ENCODE measurements at places on chromosomes 7 and 10. TPM values are rescaled to one million over a fixed set of nuclear protein-coding genes. Genes with fewer than 3 reads are reported as not detected.

Gene CACNA2D1
- not detected for total RNA-seq

Gene PDE1C
- total RNA-seq, result not detected

- no peak for DNase-seq
These were observed 25.9 kb downstream of the TRIM8 start for GRCh38 chr10:102670065-102670670.

DNA sequence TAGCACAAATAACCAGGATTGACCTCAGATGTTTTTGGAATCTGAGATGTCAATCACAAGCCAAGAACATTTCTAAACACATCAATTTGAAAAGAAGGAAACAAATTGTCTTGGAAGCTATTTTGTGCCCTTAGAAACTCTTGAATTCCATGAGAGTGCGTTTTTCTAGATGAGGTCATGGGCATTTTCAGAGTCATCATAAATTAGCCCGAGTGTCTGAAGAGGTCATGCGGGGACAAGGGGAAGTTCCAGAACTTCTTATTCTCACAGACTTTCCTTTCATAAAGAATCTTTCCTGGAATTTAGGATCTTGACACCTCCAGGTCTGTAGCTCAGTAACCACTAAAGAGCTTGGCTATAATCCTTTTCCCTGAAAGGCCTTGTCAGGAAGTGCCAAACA is 28.2 kb downstream of the IL2RA start:
- DNase-seq, result peak; percentile 3

DNA sequence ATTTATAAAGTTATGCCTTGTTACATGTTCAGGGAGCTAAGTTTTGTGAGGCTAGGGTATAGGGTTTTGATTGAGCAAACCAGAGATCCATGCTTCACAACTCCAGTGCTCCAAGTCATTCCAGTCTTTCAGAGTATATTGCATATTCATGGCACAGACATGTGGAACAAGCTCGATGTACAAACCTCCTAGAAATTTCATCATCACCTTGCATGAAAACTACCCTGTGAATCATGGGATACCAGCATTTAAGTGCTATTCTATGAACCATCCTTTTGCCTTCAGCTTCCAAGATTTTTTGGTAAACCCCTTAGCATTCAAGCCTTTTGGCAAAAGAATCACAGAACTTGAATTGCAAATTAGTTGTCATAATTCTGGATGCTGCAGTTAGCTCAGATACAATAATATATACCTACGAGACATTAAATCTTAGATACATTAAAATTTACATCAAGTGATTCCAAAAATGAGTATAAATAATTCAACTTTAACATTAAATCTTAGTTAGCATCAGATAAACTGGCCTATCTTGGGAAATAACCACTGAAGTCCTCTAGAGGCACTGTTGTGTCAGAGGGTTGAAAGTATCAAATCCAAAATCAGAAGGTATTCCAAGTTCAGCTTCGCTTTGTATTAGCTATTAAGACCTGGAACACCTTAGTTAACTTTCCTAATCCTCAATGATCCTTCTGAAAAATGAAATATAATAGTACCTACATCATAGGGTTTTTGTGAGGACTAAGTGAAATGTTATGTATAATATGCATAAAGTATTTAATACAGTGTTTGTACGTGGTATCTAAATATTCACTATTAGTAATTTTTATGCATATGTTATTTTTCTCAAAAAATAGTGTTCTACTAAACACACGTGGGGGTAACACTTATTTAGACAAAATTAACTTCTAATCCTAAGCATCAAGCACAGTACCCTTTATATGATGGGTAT is 55.5 kb upstream of the CABCOCO1 start:
- DNase-seq, result no peak

GRCh38 chr10:48748573-48748972 is 63.9 kb downstream of the WDFY4 start:
- no peak for DNase-seq

DNA sequence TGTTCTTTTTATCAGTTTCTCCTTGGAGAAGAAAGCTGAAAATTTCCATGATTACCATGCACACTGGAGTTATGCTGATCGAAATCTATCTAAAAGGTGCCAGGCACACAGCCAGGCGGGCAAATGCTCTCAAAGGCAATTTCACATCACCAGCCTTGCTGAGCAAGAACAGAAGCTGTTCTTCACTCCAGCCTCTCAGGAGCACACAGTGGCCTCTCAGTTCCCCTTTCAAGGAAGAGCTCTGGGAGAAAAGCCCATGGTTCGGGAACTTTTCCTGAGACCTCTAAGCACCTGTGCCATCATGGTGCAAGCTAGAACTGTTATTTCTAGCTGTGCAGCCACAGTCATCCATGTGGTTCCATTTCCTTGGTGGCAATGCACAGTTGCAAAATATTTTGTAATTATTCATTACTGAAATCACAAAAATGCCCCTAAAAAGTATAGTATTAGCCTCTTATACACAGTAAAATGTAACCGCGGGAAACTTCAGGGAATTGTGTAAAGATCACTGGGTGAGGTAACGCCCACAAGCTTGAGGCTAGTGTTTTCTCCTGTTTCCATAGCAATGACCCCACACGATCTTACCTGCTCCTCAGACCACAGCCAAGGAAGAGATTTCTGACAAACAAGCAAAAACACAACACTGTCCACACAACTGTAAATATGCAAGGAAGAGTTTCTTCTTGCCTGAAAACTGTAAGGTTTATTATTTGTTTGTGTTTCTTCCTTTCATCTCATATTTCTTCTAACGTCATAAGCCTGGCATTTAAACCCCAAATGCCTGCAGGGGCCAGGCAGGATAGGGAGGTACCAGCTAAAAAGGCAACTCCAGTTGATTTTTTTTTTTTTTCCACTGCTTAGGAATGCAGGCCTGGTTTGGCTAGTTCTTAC is 121.2 kb downstream of the FAM107B start:
- peak; percentile 10 for DNase-seq

GRCh38 chr7:111903797-111904196 is 302.4 kb downstream of the DOCK4 start:
- no peak for DNase-seq

DNA sequence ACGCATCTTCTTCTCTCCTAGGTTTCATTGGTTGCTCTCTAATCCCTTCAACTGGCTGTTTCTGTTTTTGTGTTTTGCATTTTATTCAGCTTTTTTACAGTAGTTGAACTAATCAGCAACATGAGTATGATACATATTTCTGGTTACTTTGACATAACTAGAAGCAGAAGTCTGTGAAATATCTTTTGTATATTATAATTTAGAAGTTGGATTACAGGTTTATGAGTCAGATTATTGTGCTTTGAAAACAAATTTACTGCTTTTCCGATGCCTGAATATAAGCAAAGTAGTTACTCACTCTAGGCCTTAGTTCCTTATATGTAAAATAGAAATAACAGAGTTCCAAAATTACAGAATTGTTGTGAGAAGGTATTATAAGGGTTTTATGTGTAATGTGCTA is 96.2 kb upstream of the MEOX2 start:
- no peak for DNase-seq

DNA sequence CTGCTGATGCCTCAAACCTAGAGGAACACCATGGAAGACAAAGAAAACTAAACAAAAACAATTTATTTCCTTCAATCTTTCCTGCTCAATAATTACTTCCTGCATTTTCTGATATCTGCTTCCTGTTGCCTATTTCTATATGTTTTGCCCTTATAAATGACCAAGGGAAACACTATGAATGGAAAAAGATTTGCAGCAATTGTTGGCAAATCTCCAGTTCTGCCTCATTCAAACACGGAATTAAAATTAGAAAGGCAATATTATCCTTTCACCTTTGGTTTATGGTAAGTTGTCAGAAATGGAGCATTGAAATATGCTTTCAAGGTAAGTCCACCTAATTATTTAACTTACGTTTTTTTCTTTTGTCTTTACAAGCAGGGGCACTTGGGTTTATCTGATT is 552.2 kb upstream of the ANKRD30A start:
- no peak for DNase-seq

- no peak for DNase-seq
These were observed 25.7 kb downstream of the UNC5B start for GRCh38 chr10:71237843-71238623.

DNA sequence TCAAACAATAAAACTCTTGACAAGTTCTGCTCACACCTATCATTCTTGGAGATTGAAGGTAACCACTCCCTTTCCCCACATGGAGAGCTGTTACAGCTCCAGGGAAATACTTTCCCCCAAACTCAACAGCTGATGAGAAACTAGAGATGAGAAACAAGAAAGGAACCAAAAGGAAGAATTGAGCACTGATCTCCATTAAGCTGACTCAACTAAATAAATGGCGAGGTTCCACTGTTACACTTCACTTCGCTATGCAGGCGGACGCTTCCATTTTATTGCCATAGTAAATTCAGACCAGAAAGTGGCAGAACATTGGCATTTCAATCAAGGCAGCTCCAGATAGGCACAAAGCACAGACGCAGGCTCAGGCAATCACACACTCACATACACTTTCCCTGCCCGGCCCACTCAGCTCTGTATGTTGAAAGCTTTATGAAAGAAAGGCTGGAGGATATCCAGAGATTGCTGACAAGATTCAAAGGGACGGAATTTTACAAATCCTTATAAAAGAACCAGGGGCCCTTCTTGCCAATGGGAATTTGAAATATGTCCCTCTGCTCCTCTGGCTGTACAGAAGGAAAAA is 11.5 kb upstream of the YAE1 start:
- no peak for DNase-seq

All from activated CD8-positive, alpha-beta T cell treated with anti-CD3 and anti-CD28 coated beads for 36 hours (primary cell).